ENCODE measurements at places on chromosomes 2 and 18.

- DNase-seq = no peak
Measured at GRCh38 chr2:200975672-200976071, 12.2 kb upstream of the ORC2 start.

DNA sequence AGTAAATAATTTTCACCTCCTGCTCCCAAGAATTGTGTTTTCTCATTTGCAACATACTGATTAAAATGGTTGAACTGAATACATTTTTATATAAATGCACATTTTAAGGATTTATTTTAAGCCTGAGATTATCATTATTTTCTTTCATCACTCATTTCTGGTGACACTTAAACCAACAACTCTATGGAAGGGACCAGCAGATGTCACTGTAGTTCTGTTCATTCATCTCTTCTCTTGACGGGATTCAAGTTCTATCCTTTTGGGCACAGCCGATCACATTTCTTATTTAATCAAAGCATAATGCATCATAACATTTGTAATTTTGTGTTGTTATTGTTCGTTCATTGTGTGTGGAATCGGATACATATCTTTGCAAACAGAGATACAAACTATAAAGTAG, 417.9 kb downstream of the HRH4 start:
- peak; percentile 33 for DNase-seq

DNA sequence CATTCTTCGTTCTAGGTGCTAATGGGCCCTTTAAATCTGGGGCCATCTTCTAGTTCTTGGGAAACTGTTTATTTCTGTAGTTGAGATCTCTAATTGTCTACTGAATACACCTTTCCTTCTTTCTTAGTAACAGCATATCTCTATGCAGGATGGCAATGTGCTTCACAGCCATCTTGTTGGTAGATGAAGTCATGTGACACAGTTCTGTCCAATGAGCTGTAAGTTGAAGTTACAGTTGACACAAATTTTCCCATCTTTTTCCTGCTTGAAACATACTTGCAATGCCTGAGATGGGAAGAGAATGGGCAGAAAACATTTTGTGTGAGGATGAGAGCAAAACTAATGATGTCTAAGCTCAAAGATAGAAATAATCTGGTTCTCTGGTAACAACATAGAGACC, 57.3 kb upstream of the PHLPP1 start:
- DNase-seq = no peak

GRCh38 chr2:216572582-216573578, 60.3 kb upstream of the IGFBP2 start:
- DNase-seq = no peak

DNA sequence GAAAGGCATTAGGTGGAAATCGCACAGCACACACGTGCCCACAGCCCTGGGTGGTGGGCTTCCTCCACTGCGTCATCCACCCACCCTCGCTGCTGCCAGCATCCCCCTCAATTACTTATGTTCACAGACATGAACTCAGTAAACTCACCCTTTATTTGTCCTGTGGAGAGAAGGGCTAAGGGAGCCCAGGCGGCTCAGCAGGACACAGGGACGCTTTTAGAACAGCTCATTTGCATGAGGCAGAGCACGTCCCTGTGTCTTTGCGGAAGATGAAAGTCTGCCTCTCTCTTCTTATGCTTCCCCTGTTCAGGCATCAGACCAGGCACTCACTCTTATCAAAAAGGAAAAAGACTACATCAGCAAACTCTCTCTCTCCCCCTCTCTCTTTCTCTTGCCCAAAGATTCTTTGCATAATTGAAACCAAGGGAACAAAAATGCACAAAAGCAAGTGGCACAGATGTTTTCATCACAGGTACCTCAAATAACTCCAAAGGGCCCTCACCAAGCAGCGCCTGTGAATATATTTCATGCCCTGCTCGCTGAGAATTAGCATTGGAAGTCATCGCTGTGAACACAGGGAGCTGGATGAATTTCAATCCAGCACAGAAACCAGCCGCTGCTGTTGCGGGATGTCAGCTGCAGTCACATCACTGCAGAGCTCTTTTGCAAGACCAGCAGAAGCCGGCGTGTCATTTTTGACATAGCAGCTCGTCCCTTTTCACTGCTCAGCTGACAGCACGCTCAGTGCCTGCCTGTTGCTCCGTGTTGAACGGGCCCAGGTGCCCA, 376.3 kb upstream of the MYT1L start:
- no peak for DNase-seq

DNA sequence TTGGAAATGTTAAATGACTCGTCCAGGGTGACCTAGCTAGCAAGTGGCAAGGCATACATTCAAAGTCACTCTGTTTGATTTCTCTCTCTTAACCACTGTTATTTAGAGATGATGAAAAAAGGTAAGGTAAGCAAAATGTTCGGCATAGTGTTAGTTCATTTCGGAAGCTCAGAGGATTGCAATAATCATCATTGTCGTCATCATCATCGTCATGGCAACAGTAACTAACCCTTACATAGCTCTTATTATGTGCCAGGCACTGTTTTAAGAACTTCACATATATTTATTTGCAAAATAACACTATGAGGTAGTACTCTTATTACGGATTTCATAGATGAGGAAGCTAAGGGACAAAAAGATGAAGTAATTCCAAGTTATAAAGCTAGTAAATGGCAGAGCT, 292.7 kb upstream of the CXCR4 start:
- DNase-seq = no peak

GRCh38 chr18:56825878-56826277, 174.7 kb downstream of the WDR7 start:
- no peak for DNase-seq

GRCh38 chr2:199312931-199313330, 144.8 kb downstream of the SATB2 start:
- DNase-seq = no peak

DNA sequence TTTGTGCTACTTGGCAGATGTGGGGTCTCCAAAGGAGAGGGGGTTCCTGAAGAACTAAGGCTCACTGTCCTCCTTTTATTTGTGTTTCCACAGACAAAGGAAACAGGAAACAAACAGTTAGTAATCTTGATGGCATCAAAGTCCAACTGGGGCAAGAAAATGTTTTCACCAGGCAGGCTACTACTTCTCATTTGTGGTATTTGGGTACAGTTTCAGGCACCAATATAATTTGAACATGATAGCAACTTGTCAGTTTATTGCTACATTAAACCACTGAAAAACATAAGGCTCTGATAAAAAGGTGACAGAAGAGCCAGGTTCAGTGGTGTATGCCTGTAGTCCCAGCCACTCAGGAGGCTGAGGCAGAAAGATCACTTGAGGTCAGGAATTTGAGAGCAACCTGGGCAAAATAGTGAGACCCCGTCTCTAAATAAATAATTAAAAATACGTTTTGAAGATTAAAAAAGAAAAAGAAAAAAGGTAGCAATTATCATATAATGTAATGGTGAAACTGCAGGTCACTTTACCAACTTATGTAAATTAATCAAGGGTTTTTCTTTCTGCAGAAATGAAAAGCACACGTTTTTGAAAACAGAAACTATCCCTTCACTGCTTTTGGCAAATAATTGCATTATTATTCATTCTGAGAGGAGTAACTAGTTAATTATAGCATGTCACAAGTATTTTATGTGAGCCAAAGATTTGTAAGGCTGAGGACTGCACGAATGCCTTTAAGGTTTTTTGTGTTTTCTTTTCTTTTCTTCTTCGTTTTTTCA, 157.5 kb upstream of the CAVIN2 start:
- no peak for DNase-seq

DNA sequence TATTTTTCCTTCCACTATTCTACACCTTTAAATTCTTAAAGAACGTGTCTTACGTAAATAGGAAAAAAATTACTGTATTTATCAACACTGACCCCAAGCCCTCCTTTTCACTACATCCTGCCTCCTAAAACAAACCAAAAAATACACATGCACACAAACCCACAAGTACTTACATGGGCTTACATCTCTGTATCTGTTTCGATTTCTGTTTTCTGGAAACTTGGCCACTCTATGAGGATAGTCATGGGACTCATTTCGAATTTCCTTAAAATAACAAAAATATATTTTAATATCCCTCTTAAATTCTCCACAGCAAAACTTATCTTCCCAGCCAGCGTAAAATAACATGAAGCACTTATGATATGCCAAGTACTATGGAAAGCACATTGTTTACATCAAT, 25.0 kb downstream of the PTPN2 start:
- no peak for DNase-seq
